ENCODE measurements at places on chromosomes 6 and 20.

DNA sequence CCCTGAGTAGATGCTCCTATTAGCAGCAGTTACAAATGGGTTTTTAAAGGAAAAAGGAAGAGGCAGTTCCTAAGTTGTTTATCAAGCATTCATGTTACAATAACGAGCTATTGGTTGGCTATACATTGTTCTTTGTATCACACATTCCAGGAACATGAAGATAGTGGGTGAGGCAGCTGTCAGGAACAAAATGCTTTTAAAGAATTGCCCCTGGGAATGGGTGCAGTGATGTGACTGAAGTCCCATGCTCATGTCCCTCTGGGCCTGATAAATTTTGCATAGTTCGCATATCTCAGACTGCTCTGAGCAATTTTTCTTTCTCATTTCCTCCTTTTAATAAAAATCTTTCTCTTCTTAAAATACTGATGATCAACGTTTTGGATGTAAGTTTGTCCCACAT is 3.7 kb downstream of the ENPP1 start:
- DNase-seq, result no peak

DNA sequence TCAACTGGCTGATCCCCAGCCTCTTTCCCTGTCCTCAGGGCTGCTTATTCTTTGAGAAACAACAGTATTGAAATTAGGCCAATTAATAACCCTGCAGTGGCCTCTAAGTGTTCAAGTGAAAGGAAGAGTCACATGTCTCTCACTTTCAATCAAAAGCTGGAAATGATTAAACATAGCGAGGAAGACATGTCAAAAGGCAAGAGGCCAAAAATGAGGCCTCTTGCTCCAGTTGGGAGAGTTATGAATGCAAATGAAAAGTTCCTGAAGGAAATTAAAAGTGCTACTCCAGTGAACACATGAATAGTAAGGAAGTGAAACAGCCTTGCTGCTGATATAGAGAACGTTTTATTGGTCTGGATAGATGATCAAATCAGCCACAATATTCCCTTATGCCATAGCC is 131.5 kb downstream of the MACROD2 start:
- no peak for DNase-seq

GRCh38 chr6:147820520-147820919 is 312.0 kb downstream of the SAMD5 start:
- DNase-seq, result no peak

DNA sequence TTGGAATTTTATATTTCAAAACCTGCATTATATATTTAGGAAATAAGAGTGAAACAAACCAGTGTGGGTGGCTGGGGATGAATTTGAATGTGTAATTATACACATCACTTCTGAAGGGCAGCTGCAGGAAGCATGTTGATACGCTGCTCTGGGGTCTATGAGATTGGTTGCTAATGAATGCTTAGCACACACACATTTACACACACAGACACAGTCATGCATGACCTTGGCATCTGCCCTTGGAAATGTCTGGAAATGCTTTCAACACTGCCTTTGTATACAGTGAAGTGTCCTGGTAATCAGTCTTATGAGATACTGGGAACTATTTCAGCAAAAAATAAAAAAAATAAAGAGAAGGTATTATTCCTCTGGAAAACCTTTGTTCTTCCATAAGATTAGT is 83.4 kb downstream of the ELOVL4 start:
- no peak for DNase-seq

DNA sequence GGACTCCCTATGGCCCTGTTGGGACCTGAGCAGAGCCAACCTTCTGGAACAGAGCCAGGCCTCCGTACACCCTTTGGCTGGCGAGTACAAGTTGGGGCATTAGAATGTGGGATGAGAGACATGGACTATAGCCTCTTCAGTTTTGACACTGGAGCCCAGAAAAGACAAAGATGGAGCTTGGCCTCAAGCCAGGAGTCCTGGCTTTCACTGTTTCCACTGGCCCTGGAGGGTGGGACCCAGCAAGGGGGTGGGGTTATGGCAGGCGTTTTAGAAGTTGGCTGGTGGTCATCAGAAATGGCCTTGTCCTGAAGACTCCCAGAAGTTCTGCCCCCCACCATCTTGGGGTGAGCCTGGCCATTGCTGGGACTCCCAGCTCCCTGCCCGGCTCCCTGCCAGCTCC is 21.8 kb downstream of the ITPR3 start:
- DNase-seq, result no peak

DNA sequence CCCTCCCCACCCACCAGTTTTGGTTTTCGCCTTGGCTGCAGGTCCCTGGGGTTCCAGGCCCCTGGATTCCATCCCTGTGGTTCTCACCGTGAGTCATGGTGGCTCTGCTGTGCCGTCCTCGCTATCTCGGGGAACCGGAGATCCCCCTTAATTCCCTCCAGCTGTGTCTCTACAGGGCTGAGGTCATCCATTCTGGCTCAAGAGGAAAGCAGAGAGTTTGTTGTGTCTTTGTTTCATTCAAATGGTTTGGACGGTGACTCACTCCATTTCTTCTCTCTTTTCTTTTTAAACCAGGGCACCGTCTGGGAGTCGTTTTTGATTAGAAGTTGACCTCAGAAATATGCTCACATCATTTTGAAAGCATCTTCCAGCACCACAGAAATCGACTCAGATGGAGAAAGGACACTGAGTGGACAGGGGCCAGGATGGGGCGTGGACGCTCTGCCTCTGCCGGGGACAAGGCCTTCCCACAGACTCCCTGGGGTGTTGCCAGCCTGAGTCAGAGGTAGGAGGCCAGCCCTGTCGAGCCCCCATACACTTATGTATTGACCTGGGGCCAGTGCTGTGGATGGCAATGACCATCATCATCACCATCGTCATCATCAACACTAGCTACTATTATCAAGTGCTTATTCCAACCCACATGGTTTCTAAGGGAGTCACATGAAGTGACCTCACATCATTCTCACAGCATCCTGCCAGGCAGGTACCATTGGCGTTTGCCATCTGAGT is 176.2 kb downstream of the NFATC2 start:
- no peak for DNase-seq

DNA sequence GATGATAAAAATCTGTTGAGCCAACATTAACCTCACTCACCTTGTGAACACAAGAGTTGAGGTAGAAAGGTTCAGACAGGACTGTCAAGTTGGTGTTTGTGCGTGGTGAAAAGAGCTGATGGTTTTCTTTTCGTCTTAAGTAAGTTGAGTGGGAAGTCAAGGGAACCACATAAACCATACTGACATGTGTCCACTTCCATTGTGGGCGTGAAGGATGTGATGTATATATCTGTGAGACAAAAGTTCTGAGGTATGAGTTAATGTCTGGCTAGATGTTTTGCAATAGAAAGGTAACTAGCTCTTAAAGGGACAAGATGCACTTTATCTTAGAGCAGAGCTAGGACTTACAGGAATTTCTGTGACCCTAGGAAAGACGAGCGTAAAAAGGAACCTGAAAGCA is 1272.1 kb upstream of the ADGRB3 start:
- DNase-seq, result no peak

- peak; percentile 63 for DNase-seq
Observed at GRCh38 chr6:50961611-50962010, 142.9 kb downstream of the TFAP2B start.

GRCh38 chr6:19669206-19669605 is 168.0 kb upstream of the ID4 start:
- no peak for DNase-seq

- no peak for DNase-seq
Observed at GRCh38 chr6:25882051-25882496, 8.0 kb upstream of the SLC17A3 start.

Data from OCI-M1 (cell line).